ENCODE measurements at places on chromosomes 4 and X. TPM values are rescaled to one million over a fixed set of nuclear protein-coding genes. Genes with fewer than 3 reads are reported as not detected.

DNA sequence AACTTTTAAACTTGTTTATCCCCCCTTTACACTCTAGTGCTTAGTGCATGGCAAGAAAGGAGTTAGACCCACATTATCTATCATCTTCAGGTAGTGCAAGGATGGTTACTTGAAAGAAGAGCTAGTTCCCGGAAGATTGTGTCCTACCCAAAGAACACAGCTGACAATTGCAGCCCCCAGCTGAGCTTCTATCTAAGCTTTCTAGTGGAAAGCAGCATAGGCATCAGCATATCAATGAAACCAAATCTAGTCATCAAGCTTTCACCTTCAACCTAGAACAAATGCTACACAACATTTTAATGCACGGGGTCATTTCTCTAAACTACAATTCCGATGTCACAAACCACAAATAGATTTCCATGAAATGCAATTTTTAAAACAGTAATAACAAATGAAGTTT lies 88.9 kb upstream of the TFDP3 start:
- no peaks in the 10 kb centered on the region for H3K27me3 ChIP-seq
- peaks cover 4% of the 10 kb centered on the region for H3K4me1 ChIP-seq
- DNase-seq: no peak
- no peak overlapping the region for H3K4me3 ChIP-seq
- H3K36me3 ChIP-seq: peaks cover 73% of the 10 kb centered on the region

GRCh38 chr4:1036976-1037810 lies 25.8 kb downstream of the FGFRL1 start:
- H3K36me3 ChIP-seq: no peaks in the 10 kb centered on the region
- H3K27me3 ChIP-seq: no peaks in the 10 kb centered on the region
- no peak overlapping the region for H3K27ac ChIP-seq
- H3K4me1 ChIP-seq: no peaks in the 10 kb centered on the region
- H3K4me3 ChIP-seq: no peak overlapping the region

DNA sequence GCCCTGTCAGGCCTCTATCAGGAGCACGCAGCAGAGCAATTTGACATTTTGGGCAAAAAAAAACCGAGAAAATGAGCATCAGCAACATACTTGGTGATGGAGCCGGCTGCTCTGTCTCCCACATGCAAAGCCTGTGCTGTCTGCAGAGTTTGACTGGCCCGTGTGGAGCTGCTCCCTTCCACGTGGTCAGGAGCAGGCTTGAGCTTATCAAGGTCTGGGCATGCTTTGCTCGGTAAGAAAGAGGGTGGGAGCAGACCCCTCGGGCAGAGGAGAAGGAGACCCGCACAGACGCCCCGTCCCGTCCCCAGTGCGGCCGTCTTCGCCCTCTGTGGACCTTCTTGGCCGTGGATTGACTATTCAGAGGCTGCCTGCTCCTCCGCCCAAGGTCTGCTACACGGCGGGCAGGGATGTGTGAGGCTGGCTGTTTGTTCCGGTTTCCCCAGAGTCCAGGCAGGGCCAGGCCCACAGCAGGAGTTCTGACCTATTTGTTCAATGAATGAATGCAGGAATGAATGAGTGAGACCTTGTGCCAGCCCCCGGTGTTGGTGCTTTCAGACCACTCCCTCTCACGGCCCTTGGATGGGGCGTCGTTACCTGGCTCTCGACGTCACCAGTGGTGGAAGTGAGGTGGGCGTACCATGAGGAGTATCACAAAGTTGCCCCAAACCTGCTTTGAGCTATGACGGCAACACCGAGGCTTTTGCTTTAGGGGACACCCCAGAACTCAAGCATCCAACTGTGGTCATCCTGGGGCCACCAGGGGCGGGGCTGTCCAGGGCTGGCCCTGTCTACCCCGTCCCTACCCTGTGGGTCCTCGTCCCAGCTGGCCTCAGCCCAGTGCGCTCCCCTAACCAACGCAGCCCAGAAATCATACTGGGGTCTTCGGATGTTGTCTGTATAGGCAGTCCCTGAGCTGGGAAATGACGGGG lies 54.7 kb upstream of the ADRA2C start:
- H3K27ac ChIP-seq: peak overlapping the region; percentile 72
- H3K27me3 ChIP-seq: no peaks in the 10 kb centered on the region
- DNase-seq: no peak
- no peaks in the 10 kb centered on the region for H3K36me3 ChIP-seq
- no peaks in the 10 kb centered on the region for H3K4me1 ChIP-seq
- H3K4me3 ChIP-seq: no peak overlapping the region

DNA sequence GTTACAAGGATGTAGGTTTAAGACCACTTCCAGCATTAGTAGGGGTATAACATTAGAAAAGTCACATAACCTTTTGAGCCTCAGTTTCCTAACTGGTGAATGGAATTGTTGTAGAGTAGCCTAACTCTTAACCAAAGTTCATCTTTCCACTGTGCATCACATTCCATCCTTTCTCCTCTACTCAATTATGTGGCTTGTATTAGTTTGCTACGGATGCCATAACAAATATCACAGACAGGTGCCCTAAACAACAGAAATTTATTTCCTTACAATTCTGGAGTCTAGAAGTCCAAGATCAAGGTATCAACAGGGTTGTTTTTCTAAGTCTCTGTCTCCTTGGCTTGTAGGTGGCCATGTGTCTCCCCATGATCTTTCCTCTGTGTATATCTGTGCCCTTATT lies 231.9 kb downstream of the RASL11B start:
- no peak for DNase-seq
- H3K27me3 ChIP-seq: no peaks in the 10 kb centered on the region
- no peak overlapping the region for H3K27ac ChIP-seq
- H3K4me3 ChIP-seq: no peak overlapping the region

DNA sequence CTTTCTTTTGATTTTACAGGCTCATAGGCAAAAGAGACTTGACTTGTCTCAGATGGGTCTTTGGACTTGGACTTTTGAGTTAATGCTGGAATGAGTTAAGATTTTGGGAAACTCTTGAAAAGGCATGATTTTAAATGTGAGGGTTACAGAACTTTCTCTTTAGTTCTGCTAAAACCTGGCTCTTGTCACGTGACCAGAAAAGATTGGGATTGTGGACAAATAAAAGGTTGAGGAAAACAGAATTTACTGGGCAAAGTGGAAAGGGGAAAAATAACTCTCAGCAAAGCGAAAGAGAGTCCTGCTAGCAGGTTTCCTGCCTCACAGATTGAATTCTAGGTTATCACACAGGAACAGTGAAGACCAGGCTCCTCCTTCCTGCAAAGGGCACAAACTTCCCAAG lies 114.0 kb downstream of the SPANXN4 start:
- no peak for DNase-seq
- H3K4me3 ChIP-seq: no peak overlapping the region
- no peaks in the 10 kb centered on the region for H3K27me3 ChIP-seq
- no peaks in the 10 kb centered on the region for H3K36me3 ChIP-seq
- H3K4me1 ChIP-seq: no peaks in the 10 kb centered on the region

- DNase-seq: peak; percentile 74
- no peak within 1 kb of the TSS for H3K4me3 ChIP-seq
- no peaks in the 10 kb centered on the region for H3K4me1 ChIP-seq
- H3K27me3 ChIP-seq: peaks cover 8% of the 10 kb centered on the region
- H3K36me3 ChIP-seq: no peaks in the 10 kb centered on the region
Observed at GRCh38 chrX:126165721-126166461, at the start of gene DCAF12L2. DCAF12L2 (minus strand) TSS chrX:126166289; CDS start chrX:126165924, 365 bp downstream.

DNA sequence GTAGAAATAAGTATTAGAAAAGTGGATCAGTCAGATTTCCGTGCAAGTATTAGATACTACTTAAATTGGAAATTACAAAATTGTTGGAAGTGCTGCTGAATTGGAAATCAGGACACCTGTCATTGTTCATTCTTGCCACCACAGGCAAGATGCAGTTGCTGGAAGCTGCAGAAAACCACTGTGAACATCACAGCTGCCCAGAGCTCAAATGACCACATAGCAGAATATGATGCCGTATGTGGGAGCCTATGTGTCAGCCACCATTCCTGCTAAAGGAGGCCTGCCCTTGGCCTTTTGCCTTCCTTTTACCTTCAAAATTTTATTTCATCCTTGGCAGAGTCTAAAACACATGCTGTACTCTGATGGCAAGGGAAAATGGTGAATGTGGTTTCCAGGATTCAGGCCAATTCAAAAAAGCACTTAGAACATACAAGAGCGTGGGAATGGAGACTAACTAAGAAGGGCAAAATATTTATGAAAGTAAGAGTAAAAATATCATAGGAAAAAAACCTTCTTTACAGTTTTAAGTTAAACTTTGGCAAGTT lies 1005.5 kb upstream of the GRID2 start:
- no peaks in the 10 kb centered on the region for H3K4me1 ChIP-seq
- H3K36me3 ChIP-seq: no peaks in the 10 kb centered on the region
- H3K4me3 ChIP-seq: no peak overlapping the region
- no peaks in the 10 kb centered on the region for H3K27me3 ChIP-seq

GLRB gene
- 1.4 TPM for total RNA-seq

IL2 gene
- total RNA-seq: not detected
